ENCODE measurements at places on chromosomes 7 and 10.
A peak's percentile ranks its signal among the peaks of the same experiment; 100 is the strongest.

- no peak for DNase-seq
Measured at GRCh38 chr7:73827567-73828106, 3.2 kb upstream of the CLDN4 start.

- DNase-seq, result peak; percentile 67
Measured at GRCh38 chr10:124612611-124613498, 131.3 kb downstream of the FAM53B start.

GRCh38 chr10:49841615-49842332 lies 79.7 kb upstream of the OGDHL start:
- DNase-seq, result no peak

GRCh38 chr10:24249829-24250415 lies 41.0 kb downstream of the KIAA1217 start:
- DNase-seq, result no peak

- no peak for DNase-seq
Measured at GRCh38 chr10:59970396-59971368, 64.3 kb upstream of the CCDC6 start.

- DNase-seq, result no peak
Measured at GRCh38 chr7:132580277-132580676, 4.0 kb upstream of the PLXNA4 start.

DNA sequence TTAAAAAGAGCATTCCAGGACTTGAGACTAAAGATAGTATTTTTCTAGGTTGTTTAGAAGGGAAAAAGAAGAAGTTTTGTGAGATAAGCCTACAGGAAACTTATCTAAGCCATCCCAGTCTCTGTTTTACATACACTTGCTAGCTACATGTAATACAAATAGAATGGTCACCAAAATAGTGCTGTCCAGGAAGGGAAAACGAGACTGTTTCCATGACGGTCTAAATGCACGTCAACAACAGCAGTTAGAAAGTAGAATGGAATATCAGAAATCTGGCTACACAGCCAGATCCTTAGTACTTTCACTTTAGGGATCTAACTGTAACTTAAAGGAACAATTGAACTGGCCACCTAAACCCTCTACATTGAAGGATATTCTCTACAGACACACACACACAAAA lies 117.6 kb downstream of the TSPAN12 start:
- no peak for DNase-seq

GRCh38 chr7:15376600-15376999 lies 185.2 kb downstream of the AGMO start:
- no peak for DNase-seq

DNA sequence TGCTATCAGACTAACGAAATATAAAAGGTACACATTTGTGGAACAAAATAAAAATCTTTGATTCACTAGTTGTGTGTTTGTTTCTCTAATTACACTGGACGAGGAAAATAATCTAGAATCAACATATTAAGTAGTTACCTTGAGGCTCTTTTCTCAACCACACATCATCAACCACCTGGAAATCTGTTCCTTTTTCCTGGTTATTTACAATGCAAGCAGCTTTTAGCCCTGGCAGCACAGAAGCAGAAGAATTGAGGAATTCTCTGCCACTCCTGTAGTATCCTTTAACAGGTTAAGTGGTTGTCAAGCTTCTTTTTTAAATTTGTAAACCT lies 23.7 kb downstream of the NUP42 start:
- no peak for DNase-seq

DNA sequence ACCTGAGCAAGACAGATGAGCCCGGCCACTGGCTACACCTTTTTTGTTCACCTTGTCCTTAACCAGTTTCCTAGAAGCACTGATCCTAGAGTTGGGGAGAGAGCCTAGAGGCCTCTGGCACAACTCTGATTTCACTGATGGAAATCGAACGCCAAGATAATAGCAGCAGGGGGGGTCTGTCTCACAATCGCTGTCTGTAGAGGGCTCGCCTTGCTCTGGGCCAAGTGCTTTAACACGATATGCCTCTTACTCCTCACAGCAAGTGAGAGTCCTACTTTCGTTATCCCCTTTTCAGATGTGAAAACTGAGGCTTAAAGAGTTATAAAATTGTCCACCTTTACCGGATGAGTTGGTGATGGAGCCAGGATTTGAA lies 472 bp downstream of the RASSF4 start:
- DNase-seq, result no peak

GRCh38 chr7:158517571-158517970 lies 70.1 kb downstream of the PTPRN2 start:
- DNase-seq, result no peak

DNA sequence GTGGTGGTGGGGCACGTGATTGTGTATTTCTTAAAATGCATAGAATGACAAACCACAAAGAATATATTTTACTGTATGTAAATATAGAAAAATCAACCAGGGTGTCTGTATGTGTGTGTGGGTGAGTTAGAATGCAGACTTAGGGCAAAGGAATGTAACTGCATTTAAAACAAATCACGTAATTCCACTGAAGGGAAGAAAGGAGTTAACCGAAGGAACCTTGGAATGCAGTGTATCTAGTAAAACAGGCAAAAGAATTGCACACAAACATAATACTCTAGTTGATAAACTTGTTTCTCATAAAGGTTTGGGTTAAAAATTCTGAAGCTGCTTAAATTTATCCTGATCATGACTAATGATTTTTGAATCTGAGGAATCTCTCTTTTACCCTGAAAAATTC lies 134.9 kb downstream of the ADRA2A start:
- no peak for DNase-seq

DNA sequence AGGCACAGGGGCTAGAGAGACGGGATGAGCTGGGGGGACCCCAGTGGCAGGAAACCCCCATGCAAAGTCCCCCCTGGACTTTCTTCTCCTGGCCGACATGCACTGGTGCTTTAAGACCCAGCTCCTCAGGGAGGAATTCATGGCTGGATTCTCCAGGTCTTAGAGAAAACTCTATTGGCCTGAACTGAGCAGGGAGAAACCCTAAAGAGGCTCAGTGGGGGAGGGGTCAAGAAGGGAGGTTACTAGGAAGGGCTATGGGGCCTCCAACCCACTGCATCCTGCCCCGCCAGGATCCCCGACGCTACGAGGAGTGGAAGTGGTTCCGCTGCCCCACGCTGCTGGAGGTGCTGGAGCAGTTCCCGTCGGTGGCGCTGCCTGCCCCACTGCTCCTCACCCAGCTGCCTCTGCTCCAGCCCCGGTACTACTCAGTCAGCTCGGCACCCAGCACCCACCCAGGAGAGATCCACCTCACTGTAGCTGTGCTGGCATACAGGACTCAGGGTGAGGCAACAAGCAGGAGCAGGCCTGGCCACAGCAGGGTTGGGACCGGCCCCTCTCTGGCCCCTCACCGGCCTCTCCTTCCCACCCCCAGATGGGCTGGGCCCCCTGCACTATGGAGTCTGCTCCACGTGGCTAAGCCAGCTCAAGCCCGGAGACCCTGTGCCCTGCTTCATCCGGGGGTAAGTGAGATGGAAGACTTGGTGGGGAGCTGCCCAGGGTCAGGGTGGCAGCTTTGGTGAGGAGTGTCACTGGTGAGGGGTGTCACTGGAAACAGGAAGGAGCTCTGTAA lies 13.8 kb downstream of the ATG9B start:
- DNase-seq, result no peak

DNA sequence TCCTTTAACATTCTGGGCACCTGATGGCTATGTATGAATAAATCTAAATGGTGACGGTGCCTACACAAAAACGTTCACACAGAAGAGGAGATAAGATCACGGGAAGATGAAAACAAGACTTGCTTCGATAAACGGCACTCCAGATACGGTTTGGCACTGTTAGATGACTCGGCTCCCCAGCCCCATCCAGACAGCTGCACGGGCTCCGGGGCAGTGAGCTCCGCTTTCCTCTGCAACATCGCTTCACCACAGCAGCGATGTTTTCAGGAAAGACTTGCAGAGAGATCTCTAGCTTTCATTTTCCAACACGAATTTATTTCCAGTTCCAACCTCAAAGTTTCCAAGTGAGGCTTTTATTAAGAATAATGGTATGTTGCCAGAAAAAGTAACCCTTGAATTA lies 132.1 kb downstream of the KLF6 start:
- no peak for DNase-seq

- DNase-seq, result peak; percentile 98
Measured at GRCh38 chr7:42931834-42932651, at the start of the genes MRPL32 and PSMA2. Gene MRPL32, plus strand, starts transcription at chr7:42932376. Its CDS starts 11 bp downstream, at chr7:42932387. Gene PSMA2, minus strand, starts transcription at chr7:42932174. Its CDS starts 16 bp downstream, at chr7:42932158.

- no peak for DNase-seq
Measured at GRCh38 chr7:140223515-140224221, 46.9 kb upstream of the KDM7A start.

DNA sequence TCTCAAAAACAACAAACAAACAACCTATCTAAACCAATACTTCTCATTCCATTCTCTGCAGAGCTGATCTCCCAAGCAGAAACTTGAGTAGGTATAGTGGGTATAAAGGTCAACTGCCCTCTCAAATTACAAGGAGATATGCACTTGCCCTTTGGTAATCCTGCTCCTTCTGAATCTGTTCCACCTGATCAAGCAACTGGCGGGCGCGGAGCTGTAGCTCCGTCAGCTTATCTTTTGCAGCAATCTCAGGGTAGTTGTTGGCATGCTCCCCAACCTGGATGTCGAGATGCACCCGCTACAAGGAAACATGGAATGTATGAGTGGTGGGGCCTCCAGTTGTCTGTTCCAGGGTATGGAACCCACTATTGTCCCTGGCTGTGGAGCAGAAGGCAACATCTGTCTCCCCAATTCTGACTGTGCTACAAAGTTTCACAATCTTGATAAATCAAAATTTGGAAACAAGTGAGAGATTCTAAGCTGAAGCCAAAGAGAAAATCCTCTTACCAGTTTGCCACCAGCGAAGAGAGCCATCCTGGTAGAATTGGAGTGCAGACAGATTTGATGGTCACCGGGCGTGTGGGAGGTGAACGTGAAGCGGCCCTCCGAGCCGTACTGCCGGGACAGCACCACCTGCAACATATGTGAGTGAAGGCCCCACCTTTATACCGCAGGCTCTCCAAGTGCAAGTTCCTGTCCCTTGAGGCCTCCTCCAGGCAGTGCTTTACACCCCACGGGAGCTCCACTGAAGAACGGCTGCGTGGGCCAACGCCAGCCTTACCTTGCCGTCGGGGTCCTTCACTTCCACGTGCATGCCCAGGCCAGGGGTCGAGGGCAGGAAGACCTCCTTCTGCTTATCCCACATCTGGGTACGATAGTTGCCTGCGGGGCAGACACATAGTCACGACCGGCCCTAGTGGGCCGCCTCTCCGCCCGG lies 819 bp downstream of the TMED4 start:
- DNase-seq, result peak; percentile 55

DNA sequence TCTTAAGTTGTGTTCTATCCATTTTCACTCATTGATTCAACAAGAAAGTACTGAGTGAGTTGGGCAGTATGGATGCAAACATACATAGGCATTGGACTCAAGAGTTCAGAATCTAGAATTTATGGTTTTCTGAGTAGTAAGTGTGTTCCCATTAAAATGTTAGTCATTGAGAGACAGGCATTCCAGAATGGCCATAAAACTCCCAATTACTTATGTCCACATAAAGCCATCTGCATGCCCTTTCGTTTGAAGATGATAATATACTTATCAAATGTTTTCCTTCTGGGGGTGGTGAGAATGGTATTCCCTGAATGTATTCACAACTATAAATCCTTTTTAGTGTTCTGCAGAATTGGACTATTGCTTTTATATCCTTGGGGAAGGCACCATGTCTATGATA lies 131.6 kb downstream of the CD36 start:
- no peak for DNase-seq

- no peak for DNase-seq
Measured at GRCh38 chr10:109996766-109997171, 11.0 kb upstream of the ADD3 start.

GRCh38 chr10:86779220-86780017 lies 23.0 kb downstream of the BMPR1A start:
- DNase-seq, result no peak

All from HL-60 (cell line).